ENCODE measurements at places on chromosomes 13 and 19. TPM values are rescaled to one million over a fixed set of nuclear protein-coding genes. Genes with fewer than 3 reads are reported as not detected.
A peak's percentile ranks its signal among the peaks of the same experiment; 100 is the strongest.

DNA sequence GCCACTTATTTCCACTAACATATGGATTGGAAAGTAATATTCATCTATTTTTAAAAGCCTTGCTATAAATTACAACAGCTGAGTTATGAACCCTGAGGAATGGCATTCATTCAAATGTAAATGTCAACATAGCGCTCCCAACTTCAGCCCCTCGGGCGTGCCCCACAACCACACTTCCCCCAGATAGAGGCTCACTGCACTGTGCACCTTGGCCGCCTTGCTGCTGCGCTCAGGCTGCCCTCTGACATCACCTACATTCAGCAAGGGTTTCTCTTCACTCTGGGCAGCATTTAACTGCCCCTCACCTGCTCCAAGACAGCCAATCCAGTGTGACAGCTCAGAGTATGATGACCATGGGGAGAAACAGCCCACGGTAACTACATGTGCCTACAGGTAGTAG lies 35.1 kb downstream of the SIAH3 start:
- DNase-seq = no peak

- no peak for DNase-seq
These were observed 9.2 kb upstream of the ATP12A start for GRCh38 chr13:24670961-24671381.

- no peak for DNase-seq
These were observed 2.5 kb upstream of the RPL36 start for GRCh38 chr19:5687360-5688198.

- no peak for DNase-seq
These were observed 10.2 kb upstream of the CCDC97 start for GRCh38 chr19:41299755-41300089.

DNA sequence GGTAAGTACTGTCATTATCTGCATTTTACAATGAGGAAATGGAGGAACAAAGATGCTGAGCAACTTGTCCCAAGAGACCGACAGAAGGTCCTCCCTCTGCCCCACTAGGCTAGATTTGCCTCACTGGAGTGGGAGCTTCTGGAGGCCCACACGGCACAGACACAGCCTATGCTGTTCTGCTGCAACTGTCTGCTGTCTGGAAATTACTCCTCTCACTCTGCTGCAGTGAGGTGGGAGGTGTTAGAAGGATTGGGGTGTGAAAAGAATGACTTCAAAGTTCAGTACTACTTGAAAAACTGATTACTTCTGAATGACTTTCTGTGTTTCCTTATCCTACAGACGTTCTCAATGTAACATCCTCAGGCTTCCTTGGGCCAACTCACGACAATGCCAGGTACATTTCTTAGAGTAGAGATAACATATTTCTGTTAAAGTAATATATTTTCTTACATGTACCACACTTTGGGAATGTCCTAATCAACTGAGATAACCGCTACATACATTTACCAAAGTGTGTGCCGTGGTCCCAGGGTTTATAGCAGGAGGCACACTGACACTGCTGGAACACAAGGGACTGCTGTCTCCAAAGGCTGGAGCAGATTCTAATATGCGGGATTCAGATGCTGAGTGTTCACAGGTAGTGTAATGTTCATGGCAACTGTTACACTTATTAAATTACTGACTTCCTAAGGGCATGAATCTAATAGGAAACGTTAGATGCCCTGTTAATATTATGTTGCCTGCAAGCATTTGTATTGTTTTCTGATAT lies 53.5 kb upstream of the WASF3 start:
- no peak for DNase-seq

GRCh38 chr13:101931186-101931585 lies 470.7 kb downstream of the FGF14 start:
- DNase-seq = no peak

DNA sequence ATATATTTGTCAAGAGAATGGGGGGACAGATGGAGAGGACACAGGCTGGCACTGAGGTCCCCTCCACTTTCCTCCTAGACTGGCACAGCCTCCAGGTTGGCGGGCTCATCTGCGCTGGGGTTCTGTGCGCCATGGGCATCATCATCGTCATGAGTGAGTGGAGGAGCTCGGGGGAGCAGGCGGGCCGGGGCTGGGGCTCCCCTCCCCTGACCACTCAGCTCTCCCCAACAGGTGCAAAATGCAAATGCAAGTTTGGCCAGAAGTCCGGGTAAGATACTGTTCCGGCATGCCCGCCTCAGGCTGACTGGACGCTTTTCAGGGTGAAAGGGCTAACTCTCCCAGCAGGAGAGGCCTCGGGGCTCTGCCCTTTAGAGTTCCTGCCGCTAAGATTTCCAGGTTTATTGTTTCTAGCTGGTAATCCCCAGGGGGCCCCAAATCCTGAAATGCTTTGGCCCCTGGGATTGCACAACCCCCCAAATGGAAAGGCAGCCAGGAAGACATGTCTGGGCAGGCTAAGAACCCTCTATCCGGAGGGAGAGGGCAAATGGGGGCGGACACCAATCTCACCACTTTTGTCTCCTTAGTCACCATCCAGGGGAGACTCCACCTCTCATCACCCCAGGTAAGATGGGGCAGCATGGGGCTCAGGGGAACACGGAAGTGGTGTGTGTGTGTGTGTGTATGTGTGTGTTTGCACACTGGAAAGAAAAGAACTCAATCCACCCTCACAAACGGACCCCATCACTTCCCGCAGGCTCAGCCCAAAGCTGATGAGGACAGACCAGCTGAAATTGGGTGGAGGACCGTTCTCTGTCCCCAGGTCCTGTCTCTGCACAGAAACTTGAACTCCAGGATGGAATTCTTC lies 7.3 kb downstream of the FXYD3 start:
- peak; percentile 64 for DNase-seq

- no peak for DNase-seq
These were observed 1.2 kb upstream of the TOMM40 start for GRCh38 chr19:44889830-44890365.

DNA sequence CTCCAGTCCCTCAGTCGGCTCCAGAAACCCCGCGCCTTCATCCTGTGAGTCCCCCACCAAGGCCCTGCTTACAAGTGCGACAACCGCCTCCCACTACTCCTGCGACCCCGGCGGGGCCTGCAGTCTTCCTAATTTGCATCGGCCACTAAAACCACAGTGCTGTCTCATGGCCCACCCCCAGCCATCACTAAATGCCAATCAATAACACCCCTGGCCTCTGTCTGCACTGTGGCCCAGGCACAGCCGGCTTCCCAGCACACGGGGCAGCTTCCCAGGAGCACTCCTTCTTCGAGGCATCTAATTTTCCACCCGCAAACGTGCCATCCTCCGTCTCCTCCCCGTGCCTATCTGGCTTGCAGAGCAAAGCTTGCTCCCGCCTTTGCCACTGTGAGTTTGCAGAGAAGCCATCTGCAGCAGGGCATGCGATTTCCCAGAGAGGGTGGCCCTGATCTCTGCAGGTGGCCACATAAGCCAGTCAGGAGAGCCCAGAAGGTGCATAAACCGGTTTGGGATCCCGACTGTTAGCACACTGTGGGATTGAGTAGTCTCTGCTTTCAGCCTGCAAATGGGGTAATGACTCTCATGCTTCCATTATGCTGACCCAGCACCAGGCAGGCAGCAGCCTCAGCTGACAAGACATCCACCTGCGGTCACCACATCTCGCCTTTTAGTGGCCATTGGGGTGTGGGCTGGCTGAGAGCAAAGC lies 34.0 kb upstream of the USE1 start:
- no peak for DNase-seq

- no peak for DNase-seq
These were observed 418.2 kb downstream of the DCT start for GRCh38 chr13:94061301-94061700.

DNA sequence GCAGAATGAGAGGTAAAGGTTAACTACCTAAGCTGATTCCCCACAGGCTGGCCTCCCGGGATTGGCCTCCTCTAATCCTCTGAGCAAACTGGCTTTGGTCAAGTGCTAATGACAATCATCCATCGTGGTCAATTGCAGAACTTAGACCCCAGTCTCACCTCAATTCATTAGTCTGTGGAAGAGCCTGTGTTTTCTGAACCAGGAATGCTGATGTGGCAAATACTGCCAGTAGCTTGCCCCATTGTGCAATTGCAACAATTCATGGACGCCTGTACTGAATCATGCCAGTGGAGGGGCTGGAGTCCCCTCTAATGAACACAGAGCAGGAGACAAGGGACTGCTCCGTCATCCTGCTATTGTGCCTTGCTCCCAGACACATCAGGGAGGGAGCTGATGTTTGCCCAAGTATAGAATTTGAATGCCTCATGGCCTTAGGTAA lies 1256.5 kb downstream of the EFNB2 start:
- no peak for DNase-seq

PHLDB3 gene
- total RNA-seq = 19.5 TPM

SLC6A16 gene
- 2.0 TPM for total RNA-seq

ADGRE3 gene
- not detected for total RNA-seq

RNF113B gene
- not detected for total RNA-seq

RNF225 gene
- total RNA-seq = 2.9 TPM

LILRB3 gene
- total RNA-seq = 1.6 TPM

ADM5 gene
- 1.4 TPM for total RNA-seq

Measured in breast epithelium (tissue), 4 donors.